Skin of body (tissue), 3 donors: ENCODE measurements at places on chromosomes 1 and 21. TPM values are rescaled to one million over a fixed set of nuclear protein-coding genes. Genes with fewer than 3 reads are reported as not detected.

RCAN1 gene
- 33.9 TPM for total RNA-seq

PLA2G2D gene
- not detected for total RNA-seq

MYOG gene
- 11.0 TPM for total RNA-seq

S100A2 gene
- 71.6 TPM for total RNA-seq

GBP2 gene
- total RNA-seq, result 15.4 TPM

FCRL4 gene
- total RNA-seq, result not detected
